ENCODE measurements at places on chromosomes 3 and 15.

- no peak for DNase-seq
Measured at GRCh38 chr3:50502584-50503423, 630 bp downstream of the CACNA2D2 start.

DNA sequence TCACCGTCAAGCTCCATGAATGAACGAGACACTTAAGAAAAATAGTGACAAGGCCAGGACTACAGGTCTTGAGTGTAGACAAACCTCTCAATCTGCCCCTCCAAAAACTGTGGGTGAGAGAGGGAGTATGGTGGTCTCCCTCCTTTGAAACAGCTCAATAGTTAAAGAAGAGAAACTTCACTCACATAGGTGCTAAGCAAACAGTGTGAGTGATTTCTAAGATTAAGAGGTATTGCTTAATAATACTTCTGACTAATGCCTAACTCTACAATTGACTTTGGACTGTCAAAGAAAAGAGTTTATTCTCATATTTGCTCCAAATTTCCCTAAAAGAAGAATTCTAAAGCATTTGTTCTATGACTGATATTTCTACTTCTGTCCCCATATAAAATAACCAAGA, 17.0 kb upstream of the TMEM108 start:
- DNase-seq, result no peak

DNA sequence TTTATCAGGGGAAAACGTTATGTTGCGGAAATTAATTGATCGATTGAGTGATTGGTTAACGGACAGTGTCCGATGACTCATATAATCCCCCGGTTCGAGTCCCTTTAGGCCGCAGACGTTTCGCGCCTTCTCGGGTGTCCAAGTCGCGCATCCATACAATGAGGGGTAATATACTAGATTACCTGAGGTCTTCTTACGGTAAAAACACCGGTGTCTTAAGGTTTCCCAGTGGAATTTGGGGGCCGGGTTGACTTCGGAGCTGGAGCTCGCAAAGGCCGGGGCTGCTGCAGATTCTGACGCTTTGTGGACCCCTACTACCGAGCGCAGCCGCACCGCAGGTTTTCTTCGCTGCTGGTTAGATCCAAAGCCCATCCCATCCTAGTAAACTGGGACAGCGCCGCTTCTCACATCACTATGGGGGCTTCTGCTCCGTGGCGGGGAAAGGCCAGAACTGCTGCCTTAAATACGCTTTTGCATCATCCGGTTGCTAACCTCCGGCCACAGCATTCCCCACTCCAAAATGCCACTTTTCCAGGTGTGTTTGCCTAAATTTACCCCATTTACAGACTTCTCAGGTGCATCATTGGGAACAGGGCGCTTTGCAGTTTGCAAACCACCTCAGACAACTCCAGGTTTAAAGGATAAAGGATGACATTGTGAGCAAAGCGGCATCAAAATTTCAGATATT, 858 bp upstream of the SACM1L start:
- DNase-seq, result no peak

DNA sequence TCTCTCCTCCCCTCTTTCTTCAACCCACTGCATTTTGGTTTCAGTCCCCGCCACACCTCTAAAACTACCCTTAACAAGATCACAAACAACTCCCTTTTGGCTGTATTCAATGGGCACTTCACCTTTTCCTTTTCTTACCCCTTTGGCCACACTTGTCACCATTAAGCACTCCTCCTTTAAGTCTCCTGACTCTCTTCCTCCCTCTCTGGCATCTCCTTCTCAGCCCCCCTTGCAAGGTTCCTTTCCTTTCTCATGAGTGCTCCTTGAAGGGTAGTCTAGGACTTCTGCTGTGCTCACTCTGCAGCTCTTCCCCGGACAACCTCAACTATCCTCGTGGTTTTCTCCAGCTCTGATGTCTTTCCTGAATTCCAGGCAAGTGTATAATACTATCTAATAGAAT, 103.7 kb downstream of the RPL22L1 start:
- DNase-seq, result no peak

- DNase-seq, result no peak
Measured at GRCh38 chr3:76566211-76566534, 473.7 kb upstream of the ROBO2 start.

- DNase-seq, result no peak
Measured at GRCh38 chr3:180048840-180049239, 12.1 kb upstream of the PEX5L start.

- DNase-seq, result no peak
Measured at GRCh38 chr3:124201226-124201625, 209.3 kb upstream of the ROPN1 start.

GRCh38 chr15:71705151-71705550, 105.2 kb upstream of the NR2E3 start:
- DNase-seq, result no peak

DNA sequence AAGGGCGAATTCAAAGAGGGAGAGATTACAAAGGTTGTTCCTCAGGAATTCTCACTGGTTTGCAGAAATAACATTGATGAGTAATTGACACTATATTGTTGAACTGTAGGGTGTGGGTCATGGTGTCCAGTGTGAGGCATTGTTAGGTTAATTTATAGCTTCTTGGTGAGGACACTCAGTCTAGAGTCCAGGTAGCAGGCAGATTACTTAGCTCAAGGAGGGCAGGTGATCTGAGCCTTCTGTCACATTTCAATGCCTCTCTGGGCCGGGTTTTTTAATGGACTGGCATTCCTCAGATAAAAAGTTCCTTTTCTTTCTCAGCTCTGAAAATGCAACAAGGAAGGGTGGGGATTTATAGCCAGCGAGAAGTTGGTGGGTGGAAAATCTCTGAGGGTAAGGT, 194.2 kb upstream of the PROK2 start:
- no peak for DNase-seq

DNA sequence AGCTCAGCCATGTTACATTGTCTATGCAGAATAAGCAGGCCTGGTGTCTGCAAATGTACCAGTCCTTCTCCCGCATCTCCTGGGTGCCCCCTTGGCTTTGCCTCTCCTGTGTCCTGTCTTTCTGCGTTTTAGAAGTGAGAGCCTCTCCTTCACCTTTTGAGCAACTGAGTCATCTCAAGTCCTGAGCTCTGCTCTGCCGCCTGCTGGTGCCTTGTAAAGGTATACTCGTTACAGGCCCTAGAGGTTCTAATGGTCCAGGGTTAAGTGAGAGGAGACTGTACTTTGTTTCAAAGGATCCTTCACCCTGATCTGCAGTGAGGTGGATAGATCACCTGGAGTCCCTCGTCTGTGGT, 12.6 kb downstream of the GHRL start:
- DNase-seq, result no peak

Data from inflammatory macrophage (primary cell).